Uterus (tissue), 4 donors: ENCODE measurements at places on chromosomes 1 and 21. TPM values are rescaled to one million over a fixed set of nuclear protein-coding genes. Genes with fewer than 3 reads are reported as not detected.

HPDL gene
- not detected for total RNA-seq

CR2 gene
- not detected for total RNA-seq

RGS13 gene
- 0.51 TPM for total RNA-seq

SLC9A1 gene
- 3.1 TPM for total RNA-seq

TMEM51 gene
- total RNA-seq, result 1.3 TPM

HUNK gene
- 8.8 TPM for total RNA-seq

OVAAL gene
- total RNA-seq, result not detected

PCAT6 gene
- total RNA-seq, result not detected

NFYC gene
- 31.8 TPM for total RNA-seq

PLD5 gene
- 2.4 TPM for total RNA-seq

GRCh38 chr1:165330483-165330882 is 26.0 kb downstream of the LMX1A start:
- no peaks in the 10 kb centered on the region for H3K4me1 ChIP-seq
- no peak for DNase-seq
- no peaks in the 10 kb centered on the region for H3K36me3 ChIP-seq
- no peaks in the 10 kb centered on the region for H3K27me3 ChIP-seq
- H3K4me3 ChIP-seq, result no peak overlapping the region

DNA sequence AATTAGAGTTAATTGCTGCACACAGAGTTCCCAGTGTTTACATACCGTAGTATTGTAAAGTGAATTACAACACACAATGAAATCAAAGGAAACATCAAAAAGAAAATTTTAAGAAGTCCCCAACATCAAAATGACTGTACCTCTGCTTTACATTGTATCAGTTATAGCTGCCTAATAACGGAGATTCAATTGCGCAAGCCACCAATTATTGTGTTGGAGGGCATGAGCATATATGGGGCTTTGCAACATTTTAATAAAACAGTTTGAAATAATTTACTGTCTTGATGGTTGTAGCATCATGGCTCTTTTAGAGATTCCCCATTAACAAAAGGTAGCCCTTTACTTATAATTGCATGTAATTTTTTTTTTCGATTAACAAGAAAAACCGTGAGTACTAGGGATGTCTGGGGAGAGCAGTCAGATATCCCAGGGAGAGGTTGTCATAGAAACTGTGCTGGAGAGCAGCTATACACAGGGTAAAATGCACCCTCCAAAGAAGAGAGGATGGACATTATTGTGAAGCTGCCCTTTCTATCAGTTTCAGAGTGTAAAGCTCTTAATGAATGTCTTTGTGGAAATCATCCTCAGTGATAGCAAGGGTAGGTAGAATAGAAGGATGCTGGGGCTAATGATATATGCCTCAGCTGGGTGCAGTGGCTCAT is 55.9 kb upstream of the BTG3 start:
- H3K4me3 ChIP-seq, result no peak overlapping the region
- no peaks in the 10 kb centered on the region for H3K4me1 ChIP-seq
- DNase-seq, result no peak
- no peak overlapping the region for H3K27ac ChIP-seq
- H3K36me3 ChIP-seq, result no peaks in the 10 kb centered on the region

GRCh38 chr1:167117225-167117624 is 23.4 kb downstream of the STYXL2 start:
- H3K27me3 ChIP-seq, result no peaks in the 10 kb centered on the region
- peaks cover 8% of the 10 kb centered on the region for H3K4me1 ChIP-seq
- no peak for DNase-seq
- H3K27ac ChIP-seq, result no peak overlapping the region
- no peak overlapping the region for H3K4me3 ChIP-seq
- no peaks in the 10 kb centered on the region for H3K36me3 ChIP-seq

DNA sequence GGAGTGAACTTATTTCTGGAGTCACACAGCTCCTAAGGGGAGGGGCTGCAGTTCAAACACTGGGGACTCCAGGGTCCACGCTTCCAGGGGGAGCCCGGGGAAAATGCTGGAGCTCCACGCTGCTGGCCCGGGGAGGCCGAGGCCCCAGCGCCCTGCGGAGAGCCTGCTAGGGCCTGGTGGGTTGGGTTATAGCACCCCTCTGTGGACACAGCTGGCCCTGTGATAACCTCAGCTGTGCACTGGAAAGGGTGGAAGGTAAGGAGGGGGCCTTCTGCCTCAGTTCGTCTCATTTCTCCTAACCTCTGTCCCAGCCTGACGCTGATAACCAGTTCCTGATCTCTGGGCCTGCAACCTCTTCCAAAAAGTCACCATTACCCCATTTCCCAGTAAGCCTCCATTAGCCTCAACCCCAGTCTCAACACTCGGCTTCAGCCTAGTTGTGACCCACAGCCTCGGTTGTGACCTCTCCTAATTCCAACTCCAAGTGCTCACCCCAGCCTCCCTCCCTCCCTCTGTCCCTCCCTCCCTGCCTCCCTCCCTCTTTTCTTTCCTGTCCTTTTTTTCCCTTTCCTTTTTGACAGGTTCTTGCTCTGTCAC is 7.1 kb downstream of the NBL1 start:
- H3K4me1 ChIP-seq, result peaks cover 30% of the 10 kb centered on the region
- no peaks in the 10 kb centered on the region for H3K36me3 ChIP-seq
- peak overlapping the region; percentile 86 for H3K27ac ChIP-seq
- peak; percentile 75 for DNase-seq

DNA sequence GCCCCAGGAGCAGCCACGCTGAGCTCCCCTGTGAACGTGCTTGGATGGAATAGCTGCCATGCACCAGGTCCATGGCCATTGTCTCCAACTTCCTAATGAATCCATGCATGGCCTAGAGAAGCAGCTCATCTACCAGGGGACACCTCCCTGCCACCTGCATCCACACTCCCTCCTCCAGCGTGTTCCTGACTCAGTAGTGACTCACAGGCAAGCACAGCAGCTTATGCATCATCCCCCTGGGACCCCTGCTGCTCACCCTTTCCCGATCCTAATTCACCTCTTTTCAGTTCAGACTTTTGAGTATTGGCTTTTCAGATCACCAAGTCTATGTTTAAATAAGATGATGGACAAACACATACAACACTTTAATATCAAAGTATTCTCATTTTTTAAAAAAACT is 39.9 kb upstream of the TADA1 start:
- H3K27ac ChIP-seq, result no peak overlapping the region
- DNase-seq, result no peak
- H3K36me3 ChIP-seq, result no peaks in the 10 kb centered on the region
- H3K4me3 ChIP-seq, result no peak overlapping the region
- H3K27me3 ChIP-seq, result no peaks in the 10 kb centered on the region

- no peak for DNase-seq
- H3K36me3 ChIP-seq, result no peaks in the 10 kb centered on the region
- no peaks in the 10 kb centered on the region for H3K27me3 ChIP-seq
- no peak overlapping the region for H3K4me3 ChIP-seq
Observed at GRCh38 chr1:9194024-9194423, 40.5 kb upstream of the H6PD start.

DNA sequence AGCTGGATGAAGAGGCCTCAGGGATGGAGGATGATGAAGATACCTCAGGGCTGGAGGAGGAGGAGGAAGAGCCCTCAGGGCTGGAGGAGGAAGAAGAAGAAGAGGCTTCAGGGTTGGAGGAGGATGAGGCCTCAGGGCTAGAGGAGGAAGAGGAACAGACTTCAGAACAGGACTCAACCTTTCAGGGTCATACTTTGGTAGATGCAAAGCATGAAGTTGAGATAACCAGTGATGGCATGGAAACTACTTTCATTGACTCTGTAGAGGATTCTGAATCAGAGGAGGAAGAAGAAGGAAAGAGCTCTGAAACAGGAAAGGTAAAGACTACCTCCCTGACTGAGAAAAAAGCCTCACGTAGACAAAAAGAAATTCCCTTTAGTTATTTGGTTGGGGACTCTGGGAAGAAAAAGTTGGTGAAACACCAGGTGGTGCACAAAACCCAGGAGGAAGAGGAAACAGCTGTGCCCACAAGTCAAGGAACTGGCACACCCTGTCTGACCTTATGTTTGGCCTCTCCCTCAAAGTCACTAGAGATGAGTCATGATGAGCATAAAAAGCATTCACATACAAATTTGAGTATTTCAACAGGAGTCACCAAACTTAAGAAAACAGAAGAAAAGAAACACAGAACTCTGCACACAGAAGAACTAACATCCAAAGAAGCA is 15.4 kb downstream of the L1TD1 start:
- no peak overlapping the region for H3K4me3 ChIP-seq
- no peaks in the 10 kb centered on the region for H3K4me1 ChIP-seq
- no peaks in the 10 kb centered on the region for H3K36me3 ChIP-seq
- no peaks in the 10 kb centered on the region for H3K27me3 ChIP-seq
- H3K27ac ChIP-seq, result no peak overlapping the region
- no peak for DNase-seq

DNA sequence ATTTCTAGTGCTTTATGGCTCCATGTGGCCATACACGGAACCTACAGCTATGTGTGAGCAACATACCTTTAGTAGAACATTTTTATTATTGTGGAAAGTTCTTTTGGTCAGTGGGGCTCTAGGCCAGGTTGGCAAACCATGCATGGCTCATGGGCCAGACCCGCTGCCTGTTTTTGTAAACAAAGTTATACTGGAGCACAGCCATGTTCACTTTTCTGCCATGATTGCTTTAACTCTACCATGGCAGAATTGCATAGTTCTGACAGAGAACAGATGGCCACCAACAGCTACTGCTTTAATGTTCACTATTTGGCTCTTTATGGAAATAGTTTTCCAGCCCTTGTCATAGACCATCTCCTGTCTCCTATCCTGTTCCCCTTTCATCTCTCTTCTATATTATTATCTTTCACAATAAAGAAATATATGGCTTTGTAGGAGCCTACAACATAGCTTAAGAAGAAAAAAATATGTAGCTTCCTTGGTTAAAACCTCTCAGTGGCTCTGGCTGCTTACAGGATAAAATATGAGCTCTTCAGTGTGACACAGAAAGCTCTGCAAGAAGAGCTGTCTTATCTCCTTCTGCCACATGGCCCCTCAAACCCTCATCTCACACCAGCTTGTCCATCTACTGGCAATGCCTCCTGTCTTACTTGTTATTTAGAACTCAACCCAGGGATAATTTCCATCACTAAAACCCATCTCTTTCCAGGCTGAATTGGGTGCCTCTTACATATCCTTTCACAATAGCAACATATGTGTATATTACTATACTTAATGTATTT is 54.6 kb upstream of the RWDD3 start:
- no peak overlapping the region for H3K27ac ChIP-seq
- H3K27me3 ChIP-seq, result no peaks in the 10 kb centered on the region
- peaks cover 3% of the 10 kb centered on the region for H3K4me1 ChIP-seq
- no peak overlapping the region for H3K4me3 ChIP-seq
- DNase-seq, result no peak

DNA sequence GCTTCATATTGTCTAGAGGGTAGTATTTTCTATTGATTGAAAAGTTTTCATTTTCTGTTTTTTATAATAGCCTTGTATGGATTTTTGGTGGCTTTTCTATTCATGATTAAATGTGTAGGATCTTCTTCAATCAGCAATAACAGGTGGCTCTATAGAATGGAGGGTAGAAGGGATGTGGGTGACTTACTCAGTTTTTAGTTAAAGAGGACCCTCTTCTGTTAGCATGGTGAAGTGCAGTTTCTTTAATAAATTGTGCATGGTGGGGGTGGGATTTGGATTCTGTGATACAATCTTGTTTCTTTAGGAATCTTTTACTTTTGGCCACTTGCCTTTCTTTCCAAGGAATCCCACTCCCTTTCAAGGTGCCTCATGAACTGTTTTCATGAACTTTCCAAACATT is 64.7 kb downstream of the SLC35A3 start:
- H3K4me1 ChIP-seq, result no peaks in the 10 kb centered on the region
- H3K4me3 ChIP-seq, result no peak overlapping the region

GRCh38 chr1:15993666-15994065 is 10.4 kb upstream of the SRARP start:
- no peaks in the 10 kb centered on the region for H3K4me1 ChIP-seq
- H3K4me3 ChIP-seq, result no peak overlapping the region

DNA sequence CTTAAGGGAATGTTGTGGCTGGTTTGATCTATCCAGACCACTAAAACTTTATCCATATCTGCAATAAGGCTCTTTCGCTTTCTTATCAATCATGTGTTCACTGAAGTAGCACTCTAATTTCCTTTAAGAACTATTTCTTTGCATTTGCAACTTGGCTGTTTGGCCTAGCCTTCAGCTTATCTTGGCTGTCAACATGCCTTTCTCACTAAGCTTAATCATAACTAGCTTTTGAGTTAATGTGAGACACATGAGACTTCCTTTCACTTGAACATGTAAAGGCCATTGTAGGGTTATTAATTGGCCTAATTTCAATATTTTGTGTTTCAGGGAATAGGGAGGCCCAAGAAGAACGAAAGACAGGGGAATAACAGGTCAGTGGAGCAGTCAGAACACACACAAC is 124.7 kb downstream of the TNFSF18 start:
- H3K27ac ChIP-seq, result no peak overlapping the region
- H3K4me1 ChIP-seq, result no peaks in the 10 kb centered on the region
- DNase-seq, result no peak
- no peaks in the 10 kb centered on the region for H3K36me3 ChIP-seq

- peak; percentile 67 for DNase-seq
- H3K4me1 ChIP-seq, result no peaks in the 10 kb centered on the region
- H3K36me3 ChIP-seq, result no peaks in the 10 kb centered on the region
- H3K27ac ChIP-seq, result peak overlapping the region; percentile 88
- H3K4me3 ChIP-seq, result no peak overlapping the region
Observed at GRCh38 chr21:16587141-16587581, 857.4 kb downstream of the USP25 start.

GRCh38 chr1:85048296-85049064 is at the start of gene MCOLN3:
Gene MCOLN3 (minus strand): TSS chr1:85048500. CDS start chr1:85045360, 3,140 bp downstream.
- H3K27me3 ChIP-seq, result peaks cover 18% of the 10 kb centered on the region
- no peak within 1 kb of the TSS for H3K27ac ChIP-seq
- peak; percentile 24 for DNase-seq
- no peaks in the 10 kb centered on the region for H3K4me1 ChIP-seq
- peak within 1 kb of the TSS; percentile 17 for H3K4me3 ChIP-seq
- H3K36me3 ChIP-seq, result no peaks in the 10 kb centered on the region

- no peaks in the 10 kb centered on the region for H3K4me1 ChIP-seq
- no peak overlapping the region for H3K27ac ChIP-seq
Observed at GRCh38 chr1:225885336-225885735, 3.2 kb upstream of the TMEM63A start.

- DNase-seq, result no peak
- no peak overlapping the region for H3K4me3 ChIP-seq
- no peaks in the 10 kb centered on the region for H3K27me3 ChIP-seq
- H3K4me1 ChIP-seq, result no peaks in the 10 kb centered on the region
- H3K27ac ChIP-seq, result no peak overlapping the region
Observed at GRCh38 chr1:68484618-68485017, 12.3 kb downstream of the DEPDC1 start.

GRCh38 chr1:53634571-53634979 is 104.4 kb downstream of the GLIS1 start:
- H3K4me3 ChIP-seq, result no peak overlapping the region
- H3K4me1 ChIP-seq, result no peaks in the 10 kb centered on the region
- H3K36me3 ChIP-seq, result no peaks in the 10 kb centered on the region
- H3K27me3 ChIP-seq, result no peaks in the 10 kb centered on the region
- no peak overlapping the region for H3K27ac ChIP-seq
